Activated CD4-positive, alpha-beta T cell treated with anti-CD3 and anti-CD28 coated beads for 1 hour (primary cell): ENCODE measurements at places on chromosomes 12 and 14.

DNA sequence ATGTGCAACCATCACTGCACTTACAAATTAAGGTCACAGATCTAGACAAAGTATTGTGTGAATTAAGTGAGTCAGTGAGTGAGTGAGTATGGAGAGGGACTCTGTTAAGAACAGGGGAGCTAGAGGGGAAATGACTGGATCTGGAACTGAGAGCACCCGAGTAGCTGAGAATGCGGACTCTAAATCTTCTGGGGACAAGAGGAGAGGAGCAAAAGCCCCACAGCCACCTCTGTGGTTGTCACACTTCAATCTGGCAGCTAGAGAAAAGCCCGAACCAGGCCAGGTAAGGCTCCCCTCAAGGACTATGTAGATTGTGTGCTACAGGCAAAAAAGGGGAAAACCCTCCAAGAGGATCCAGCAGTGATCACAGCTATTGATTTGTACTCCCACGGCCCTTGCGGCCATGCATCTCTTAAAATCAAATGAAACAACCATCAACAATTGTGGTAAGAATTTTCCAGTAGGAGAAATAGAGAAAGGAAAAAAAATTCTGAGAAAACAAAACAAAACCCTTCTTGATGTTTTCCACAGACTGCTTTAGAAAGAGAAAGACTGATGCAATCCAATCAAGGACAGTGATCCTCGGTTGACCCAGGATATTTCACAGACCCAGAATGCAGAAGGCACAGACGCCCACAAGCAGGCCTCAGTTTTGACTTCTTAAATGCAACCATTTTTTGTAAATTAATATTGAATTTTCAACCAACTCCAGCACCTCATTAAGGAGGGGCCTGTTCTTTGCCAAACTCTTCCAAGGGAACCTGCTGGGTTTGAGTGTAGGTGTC, 109.6 kb downstream of the SLC38A6 start:
- DNase-seq: no peak

DNA sequence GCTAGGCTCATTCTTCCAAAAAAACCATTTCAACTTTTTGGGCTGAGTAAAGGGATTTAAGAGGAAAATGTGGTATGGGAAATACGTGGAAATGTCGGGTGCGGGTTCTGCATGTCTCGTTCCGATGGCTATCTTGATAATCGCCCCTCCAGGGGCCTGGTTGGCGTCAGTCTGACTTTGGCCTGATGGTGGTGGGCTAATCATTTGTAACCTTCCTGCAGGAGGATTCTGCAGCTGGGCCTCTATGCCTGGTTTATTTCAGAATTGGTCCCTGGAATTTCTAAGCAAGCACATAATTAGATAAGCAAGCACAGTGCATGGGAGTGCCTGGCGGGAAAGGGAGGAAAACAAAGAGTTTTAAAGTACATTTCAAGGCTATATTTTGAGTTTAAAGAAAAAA, 14.8 kb upstream of the SLC4A8 start:
- DNase-seq: no peak

DNA sequence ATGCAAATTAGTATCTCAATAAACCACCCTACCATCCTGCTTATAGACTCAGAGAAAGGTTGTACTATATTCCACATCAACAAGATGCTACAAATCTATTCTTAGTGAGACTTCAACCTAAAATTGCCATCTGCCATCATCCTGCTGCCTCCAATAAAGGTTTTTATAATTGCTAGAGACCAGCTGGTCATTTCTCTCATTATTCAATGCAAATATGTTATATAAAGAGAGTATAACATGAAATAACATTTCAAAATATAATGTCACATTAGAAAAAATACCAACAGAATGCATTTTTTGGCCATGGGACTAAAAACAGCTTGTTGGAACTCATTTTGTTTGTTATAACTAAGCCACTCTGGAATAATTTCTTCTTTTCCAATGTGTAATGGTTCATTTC, 247.3 kb downstream of the LRIG3 start:
- DNase-seq: no peak

- no peak for DNase-seq
These were observed 298.1 kb downstream of the VRK1 start for GRCh38 chr14:97095269-97095668.

- no peak for DNase-seq
These were observed 1.4 kb upstream of the HMGA2 start for GRCh38 chr12:65822732-65823512.

- no peak for DNase-seq
These were observed 592.5 kb downstream of the RPL10L start for GRCh38 chr14:46058964-46059563.

- DNase-seq: no peak
These were observed 82.0 kb downstream of the IFT43 start for GRCh38 chr14:76067536-76067935.

DNA sequence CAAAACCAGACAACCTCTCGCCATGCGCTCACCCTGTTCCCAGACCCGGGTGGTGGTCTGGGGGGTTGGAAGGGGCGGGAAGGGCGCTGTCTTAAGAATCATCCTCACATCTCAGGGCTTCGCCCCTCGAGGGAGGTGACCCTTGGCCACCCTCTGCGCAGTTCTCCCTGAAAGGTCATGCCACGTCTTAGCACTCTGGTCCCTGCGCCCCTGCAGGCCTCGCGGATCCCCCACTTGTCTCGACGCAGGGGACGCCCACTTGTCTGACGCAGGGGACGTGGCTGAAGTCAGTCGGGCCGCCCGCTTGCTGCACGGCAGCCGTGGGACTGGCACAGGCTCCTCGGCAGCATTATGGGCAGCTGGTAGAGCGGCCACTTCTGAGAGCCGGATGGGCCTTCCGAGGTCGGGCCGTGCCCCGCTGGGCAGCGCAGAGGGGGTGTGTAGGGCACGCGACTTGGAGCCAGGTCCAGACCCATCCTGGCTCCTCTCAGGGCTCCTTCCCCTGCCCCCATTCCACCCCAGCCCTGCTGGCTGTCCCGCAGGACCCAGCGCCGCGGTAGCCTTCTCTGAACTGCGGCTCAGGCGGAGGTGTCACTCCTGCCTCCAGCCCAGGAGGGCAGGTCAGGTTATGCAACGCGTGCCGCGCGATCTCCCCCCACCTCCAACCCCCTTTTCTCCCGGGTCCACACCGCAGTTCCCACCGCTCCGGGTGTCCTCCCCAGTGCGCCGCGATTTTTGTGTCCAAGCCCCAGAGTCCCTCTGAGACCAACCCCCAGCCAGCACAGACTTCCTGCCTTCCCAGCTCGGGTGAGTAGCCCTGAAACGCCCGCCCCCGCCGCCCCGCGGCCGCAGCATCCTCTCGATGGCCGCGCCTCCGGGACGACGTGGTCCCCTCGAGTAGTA, 40.9 kb upstream of the CAPRIN2 start:
- no peak for DNase-seq

DNA sequence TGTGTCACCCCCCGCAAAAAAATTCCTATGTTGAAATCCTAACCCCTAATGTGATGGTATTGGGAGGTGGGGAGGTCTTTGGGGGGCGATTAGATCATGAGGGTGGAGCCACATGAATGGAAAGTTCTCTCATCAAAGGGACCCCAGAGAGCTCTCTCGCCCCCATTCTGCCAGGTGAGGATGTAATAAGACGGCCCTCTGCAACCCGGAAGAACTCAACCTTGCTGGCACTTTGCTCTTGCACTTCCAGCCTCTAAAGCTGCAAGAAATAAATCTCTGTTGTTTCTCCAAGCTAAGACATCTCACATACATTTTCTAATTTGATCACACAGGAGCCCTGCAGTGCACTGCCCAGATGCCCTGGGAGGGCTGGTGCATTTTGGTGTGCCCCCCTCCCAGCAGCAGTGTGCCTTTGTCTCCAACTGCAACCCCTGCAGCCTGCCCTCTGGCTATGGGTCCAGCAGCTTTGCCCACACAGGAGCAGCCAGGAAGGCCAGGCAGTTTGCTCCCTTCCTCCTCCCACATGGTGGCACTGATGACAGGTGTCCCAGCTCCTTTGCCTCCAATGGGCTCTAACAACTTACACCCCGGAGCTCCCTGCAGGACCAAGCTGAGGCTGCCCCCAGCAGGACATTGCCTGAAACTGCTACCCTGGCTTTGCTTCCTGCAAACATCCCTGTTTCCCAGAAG, 59.3 kb downstream of the C14orf132 start:
- DNase-seq: no peak

GRCh38 chr12:52984136-52984535, 22.1 kb upstream of the EIF4B start:
- no peak for DNase-seq
